ENCODE measurements at places on chromosomes 11 and 22. TPM values are rescaled to one million over a fixed set of nuclear protein-coding genes. Genes with fewer than 3 reads are reported as not detected.

KCNQ1 gene
- total RNA-seq = not detected

NNMT gene
- 192 TPM for total RNA-seq

MYOD1 gene
- total RNA-seq = not detected

SLC25A18 gene
- total RNA-seq = not detected

TNNT3 gene
- total RNA-seq = not detected

APOL3 gene
- total RNA-seq = 22.0 TPM

RASSF10 gene
- 0.19 TPM for total RNA-seq

LDHA gene
- total RNA-seq = 2,140 TPM

SUSD2 gene
- 20.9 TPM for total RNA-seq

NEFH gene
- under 0.01 TPM for total RNA-seq

NLRP6 gene
- total RNA-seq = not detected

PRR33 gene
- total RNA-seq = not detected

CCDC15 gene
- total RNA-seq = 3.6 TPM

SLC22A25 gene
- total RNA-seq = not detected

SERPING1 gene
- total RNA-seq = 21.4 TPM

KRTAP5-11 gene
- not detected for total RNA-seq

CHADL gene
- 0.96 TPM for total RNA-seq
